ENCODE measurements at places on chromosomes 5 and 9.

GRCh38 chr5:16453609-16454008 is 12.0 kb downstream of the ZNF622 start:
- no peak for DNase-seq

GRCh38 chr5:23450187-23450586 is 57.2 kb upstream of the PRDM9 start:
- DNase-seq = no peak

- DNase-seq = no peak
These were observed 35.5 kb upstream of the ADAMTSL1 start for GRCh38 chr9:18438300-18438925.

DNA sequence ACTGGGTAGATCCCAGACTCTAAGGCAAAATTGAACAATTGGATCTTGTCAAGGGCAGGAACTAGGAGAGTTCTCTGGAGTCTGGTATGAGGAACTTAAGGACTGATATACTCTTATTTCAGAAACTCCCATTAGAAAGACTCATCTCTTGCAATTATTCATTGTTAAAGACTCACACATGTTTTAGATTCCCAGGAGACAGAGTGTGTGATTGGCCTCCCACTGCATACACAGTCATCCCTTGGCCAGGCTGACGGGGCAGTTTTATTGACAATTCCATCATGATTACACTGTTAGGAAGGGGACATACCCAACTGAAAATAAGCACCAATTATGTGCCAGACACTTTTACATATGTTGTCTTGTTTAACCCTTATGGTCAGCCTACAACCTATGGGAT is 347.2 kb downstream of the DMAC1 start:
- peak; percentile 63 for DNase-seq

DNA sequence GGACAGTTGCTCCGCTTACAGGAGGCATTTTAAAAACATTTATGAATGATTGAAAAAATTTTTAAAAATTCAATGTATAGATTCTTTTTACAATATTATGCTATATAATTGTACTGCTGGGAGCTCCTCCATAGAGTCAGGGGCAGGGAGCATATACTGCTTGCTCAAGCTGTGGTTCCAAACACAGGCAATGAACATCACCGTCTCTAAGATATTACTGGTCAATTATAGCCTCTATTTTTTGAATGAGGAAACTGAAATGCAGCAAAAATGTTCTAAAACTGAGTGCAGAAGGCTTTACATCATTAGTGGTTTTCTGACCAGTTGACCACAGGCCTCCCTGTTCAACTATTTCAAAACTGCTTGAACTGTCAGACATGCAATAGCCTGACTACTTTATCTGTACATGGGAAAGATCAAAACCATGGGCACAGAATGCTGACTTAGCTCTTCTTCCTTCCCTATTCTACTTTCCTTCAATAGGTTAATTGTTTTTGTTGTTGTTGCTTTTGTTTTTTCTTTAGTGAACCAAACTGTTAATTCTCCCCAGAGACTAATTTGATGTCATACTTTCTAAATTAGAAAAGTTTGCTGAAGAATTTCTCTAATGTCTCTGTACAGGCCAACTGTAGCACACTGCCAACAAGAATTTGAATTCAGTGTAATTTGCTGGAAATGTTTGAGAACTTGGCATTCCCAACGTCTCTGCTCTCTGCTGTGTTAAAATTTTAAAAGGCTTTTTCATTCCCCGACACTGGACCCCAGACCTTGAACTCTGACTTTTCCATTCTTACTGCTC is 107.6 kb upstream of the MPDZ start:
- DNase-seq = peak; percentile 92

DNA sequence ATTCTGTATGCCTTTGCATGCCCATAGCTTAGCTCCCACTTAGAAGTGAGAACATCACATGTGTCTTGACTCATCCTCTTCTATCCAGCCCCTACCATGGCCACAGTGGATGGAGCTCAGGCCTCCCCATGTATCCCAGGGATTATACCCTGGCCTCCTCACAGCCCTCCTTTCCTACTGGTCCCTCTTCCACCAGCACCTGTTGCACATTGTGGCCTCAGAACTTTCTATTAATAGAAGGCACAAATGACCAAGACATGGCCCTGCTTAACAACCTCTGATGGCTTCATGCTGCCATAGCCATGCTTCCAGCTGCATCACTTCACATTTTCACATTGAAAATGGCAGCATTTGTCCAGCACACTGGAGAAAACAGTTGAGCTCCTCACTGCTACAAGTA is 315.4 kb downstream of the CDK5RAP2 start:
- DNase-seq = no peak

DNA sequence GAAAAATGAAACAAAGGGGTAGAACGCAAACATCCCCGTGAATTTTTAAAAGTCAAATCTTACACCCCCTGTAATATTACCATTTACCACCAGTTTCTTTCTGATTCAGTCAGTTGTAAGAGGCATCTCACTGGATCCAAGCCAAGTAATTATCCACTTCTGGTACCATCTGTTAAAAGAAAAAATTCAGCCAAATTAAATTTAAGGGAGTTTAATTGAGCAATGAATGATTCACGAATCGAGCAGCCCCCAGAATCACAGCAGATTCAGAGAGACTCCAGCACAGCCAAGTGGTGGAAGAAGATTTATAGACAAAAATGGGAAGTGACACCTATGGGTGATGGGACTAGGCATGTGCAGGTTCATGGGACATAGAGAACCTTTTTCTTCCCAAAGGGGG is 29.9 kb upstream of the MTMR12 start:
- no peak for DNase-seq

- no peak for DNase-seq
These were observed 534.5 kb downstream of the EBF1 start for GRCh38 chr5:158565017-158565789.

GRCh38 chr9:28967226-28967625 is 1393.9 kb upstream of the C9orf72 start:
- peak; percentile 28 for DNase-seq

DNA sequence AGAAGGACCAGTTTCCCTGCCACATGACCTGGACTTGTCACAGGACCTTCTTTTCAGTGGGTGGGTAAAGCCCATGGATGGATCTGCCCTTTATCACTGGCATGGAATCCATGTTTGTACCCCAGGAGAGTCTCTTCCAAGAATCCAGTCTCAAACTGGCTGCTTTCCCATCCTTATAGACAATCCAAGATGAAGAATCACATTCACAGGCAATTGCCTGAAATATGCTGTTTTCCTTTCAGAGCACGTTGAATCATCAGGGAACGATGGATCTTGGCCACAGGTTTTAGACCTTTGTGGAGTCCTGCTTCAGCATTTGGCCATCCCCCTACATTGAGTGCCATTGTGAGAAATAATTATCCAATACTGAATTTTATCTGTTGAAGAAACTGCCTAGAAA is 319.8 kb downstream of the ASTN2 start:
- DNase-seq = no peak

DNA sequence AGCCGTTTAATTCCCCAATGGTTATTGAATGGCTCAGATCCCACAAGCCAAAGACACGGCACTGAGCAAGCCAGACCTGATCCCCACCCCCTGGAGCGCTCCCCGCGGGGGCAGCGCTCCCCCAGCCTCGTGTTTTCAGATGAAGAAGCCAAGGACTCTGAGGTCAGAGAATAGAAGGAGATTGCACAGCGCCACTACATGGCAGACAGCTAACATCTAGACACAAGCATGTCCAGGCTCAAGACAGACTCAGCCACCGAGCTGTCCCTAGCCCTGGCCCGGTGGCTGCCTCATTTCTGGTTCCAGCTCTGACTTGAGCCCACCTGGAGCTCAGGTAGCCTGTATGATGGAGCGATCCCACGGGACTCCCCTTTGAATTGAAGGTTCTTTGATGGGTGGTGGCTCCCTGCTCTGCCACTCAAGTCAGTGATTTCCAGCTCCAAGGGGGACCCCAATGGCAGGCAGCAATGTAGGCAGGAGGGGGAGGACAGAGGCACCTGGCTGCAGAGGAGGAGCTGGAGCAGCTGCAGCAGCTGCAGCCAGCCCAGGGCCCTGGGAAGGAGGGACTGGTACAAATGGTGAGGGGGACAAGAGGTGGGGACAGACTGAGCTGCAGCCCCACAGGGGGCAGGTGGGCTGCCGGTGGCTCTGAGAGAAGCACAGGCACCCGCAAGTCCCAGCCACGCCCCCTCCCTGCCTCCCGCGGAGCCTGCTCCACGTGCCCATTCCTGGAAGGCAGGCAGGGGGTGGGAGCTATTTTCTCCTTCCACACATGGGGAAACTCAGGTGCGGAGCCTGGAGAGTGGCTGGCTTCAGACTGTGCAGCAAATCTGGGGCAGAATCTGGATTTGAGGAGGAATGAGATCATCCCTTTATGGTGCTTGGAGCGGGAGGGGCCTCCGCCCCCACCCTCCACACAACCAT is 40.2 kb downstream of the NTNG2 start:
- DNase-seq = no peak

GRCh38 chr5:74095871-74096270 is 469.9 kb downstream of the ARHGEF28 start:
- DNase-seq = no peak

- DNase-seq = no peak
These were observed 14.5 kb downstream of the ANP32B start for GRCh38 chr9:97997330-97998276.

DNA sequence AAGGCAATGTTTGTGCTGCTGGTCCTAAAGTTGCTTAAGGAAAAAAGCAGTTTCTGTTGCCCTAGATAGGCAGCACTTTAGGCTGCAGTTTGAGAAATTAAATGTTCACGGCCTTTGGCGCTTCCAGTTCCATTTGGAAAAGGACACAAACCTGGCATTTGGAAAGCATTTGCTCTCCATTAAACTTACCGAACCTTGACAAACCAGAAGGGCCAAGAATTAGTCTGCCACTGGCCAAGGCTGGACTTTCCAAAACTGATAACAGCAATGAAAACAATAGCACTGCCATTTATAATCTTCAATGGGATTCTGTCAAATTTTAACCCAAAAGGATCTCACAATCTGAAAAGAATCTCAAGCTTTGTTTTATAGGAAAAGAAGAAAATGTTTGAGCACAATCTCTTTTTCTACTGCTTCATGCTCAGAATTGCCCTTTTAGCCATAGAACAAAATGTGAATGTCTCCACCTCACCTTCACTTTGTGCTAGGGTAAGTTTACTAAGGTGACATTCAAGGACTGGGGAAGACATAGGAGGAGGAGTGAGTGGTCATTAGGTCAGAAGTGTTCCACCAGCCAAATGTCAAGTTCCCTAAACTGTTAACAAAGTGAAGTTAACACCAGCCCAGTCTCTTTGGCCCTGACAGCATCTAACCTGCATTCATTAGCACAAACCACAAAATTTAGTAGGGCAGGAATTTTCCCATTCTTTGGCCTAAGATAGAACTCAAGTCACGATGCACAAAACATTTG is 583.4 kb upstream of the DMAC1 start:
- DNase-seq = no peak
